NCI-H1436 treated with DMSO at 0.1 percent for 48 hours (cell line): ENCODE measurements at places on chromosomes 2 and 18.

DNA sequence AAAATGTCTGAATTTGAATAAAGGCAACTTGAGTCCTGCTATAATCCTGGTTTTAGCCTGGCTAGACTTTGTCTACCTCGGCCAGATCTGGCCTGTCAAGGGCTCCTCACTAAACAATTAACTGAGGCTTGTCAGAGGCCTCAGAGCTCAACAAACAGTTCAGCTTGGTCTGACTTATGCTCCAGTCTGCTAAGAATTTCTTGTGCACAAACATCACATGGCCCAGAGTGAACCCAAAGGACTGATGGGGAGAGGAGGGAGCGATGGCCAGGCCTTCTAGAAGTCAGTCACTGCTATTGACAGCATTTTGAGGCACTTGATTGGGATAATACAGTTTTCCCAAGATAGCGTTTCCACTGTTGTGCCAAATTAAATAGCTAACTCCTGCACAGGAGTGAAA lies 555.1 kb upstream of the ID2 start:
- DNase-seq, result no peak

GRCh38 chr2:3465844-3466481 lies 53.4 kb downstream of the ADI1 start:
- DNase-seq, result no peak

GRCh38 chr2:136407952-136408318 lies 290.0 kb upstream of the CXCR4 start:
- DNase-seq, result no peak

DNA sequence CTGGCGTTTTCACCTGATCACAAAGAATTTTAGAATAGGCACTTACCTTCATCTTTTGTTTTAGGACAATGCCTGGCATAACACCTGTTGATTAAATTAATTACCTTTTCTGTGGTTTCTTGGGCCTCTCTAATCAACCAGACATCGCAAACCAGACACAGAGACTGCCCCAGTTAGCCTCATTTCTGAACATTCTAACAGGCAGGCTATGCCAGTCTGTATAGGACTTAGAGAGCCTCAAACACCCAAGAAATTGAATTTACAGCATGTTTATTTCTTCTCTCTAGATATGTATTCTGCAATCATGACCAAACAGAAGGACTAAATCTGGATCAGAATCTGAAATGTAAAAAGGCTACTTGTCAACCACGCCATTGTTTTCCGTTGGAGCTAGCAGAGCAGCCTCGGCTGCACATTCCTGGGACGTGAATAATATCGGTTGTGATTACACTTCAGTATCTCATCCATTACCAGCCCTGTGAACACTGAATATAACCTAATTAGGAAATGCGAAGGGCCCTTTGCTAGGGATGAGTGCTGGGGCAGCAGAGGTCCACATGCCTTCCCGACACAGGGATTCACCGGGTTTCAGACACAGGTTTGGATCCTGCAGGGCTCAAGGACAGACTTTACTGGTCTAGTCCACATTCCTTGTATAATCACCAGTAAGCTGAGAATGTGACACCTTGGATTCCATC lies 17.5 kb upstream of the CDC42EP3 start:
- DNase-seq, result no peak

- DNase-seq, result no peak
Observed at GRCh38 chr18:78364388-78364960, 615.1 kb upstream of the SALL3 start.

DNA sequence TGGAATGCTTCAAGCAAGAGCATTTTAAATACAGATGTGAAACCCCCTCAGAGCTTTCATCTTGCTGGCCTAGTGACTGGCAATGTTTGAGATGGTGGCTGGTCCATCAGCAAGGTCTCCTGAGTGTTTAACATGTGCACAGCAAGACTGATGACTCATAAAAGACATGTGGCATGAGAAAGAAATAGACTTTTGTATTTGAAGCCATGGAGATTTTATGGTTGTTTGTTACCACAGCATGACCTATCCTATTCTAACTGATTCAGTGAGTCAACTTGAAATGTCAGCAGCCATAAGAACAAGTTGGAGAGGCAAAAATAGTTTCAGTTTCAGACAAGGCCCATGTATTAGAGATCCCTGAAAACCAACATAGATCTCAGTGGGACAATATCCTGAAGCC lies 154.7 kb upstream of the LYPD1 start:
- DNase-seq, result no peak

DNA sequence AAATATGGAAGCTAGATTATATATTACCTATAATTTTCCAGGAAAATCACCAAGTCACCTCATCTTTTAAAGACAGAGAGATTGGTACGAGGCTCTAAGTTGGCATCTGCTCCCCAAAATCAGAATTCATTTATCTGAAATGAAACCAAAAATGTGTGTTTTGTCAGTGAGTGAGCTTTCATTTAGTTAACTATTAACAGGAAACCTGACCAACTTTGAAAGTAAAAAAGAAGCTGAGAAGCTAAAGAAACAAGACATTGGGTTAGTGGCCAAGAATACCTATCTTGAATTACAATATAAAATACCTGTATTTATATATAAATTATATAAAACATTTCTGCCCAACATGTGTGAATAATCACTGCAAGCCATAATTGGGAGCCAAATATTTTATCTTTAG lies 1.9 kb downstream of the MPPE1 start:
- DNase-seq, result no peak

- DNase-seq, result no peak
Observed at GRCh38 chr2:232887171-232887850, 17.2 kb downstream of the SNORC start.

DNA sequence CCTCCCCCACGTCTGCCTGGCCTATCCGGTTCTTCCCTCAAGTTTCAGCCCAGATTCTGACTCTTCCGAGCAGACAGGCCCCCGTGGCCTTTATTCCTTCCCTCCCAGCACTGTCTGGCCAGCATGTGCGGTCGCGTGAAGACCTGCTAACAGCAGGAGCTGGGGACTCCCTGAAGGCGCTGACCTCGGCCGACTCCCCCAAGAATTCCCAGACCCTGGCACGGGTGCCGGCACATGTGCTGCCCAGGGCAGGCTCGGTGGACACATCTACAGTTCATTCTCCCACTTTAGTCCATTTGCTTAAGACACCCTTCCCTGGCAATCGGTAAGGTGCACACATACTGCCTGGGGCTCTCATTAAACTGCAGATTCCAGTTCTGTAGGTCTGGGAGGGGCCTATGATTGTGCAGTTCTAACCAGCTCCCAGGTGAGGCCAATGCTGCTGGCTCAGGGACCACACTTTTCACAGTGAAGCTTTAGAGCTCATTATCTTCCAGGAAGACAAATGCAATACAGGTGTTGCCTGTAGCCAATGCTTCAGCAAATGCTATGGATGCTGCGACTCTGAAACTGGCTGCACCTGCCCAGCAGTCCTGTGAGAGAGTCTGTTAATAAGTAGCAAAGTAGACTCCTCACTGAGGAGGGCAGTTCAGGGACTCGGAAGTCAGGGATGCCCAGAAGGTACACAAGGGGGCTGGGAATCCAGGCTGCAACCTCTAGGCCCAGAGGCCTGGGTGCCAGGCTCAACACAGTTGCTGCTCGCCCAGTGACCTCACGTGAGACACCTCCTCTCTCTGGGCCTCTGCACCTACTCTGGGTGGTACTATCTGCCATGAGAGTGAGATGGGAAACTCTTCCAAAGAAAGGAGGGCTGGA lies 45.4 kb upstream of the TAF1B start:
- DNase-seq, result no peak

DNA sequence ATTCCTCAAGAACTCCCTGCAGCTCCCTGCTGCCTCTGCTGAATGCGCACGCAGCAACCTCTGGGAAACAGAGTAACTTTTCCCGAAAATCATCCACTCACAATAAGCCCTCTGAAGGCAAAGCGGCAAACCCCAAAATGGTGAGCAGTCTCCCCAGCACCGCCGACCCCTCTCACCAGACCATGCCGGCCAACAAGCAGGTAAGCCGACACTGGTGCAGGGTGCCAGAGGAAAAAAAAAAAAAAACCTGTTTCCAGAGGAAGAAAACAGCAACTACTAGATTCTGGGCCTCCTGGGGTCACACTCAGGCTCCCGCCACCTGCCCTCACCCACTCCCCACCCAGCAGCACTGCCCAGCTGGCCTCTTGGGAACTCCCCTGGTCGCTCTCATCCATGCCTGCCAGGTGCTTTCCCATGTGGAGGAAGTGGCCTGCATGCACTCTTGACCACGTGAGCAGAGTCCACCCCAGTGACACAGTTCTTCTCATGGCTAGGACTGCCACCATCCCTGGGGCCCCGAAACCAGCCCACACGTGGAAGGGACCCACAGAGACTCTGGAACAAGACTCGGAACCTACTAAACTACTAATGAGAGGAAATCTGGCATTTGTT lies 36.9 kb downstream of the KCTD18 start:
- DNase-seq, result no peak

DNA sequence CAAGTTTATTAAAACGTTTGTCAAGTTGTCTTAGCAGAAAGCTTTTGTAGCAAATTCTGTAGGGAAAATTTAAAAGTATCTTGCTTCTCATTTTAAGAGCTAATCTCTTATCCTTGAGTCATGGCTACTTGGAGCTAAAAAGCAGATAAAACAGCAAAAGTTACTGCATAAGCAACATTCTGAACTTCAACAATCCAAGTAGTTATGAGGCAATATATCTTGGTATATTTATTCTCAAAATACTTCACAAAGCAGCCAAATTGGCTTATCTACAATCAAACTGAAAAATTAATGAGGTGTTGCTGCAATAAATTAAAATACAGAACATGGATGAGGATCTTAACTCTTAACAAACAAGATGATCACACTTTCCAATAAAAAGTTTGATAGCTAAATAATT lies 306.5 kb downstream of the PIEZO2 start:
- no peak for DNase-seq

GRCh38 chr18:60910534-60910933 lies 422.7 kb upstream of the CDH20 start:
- no peak for DNase-seq
